ENCODE measurements at places on chromosomes 7 and 10.

DNA sequence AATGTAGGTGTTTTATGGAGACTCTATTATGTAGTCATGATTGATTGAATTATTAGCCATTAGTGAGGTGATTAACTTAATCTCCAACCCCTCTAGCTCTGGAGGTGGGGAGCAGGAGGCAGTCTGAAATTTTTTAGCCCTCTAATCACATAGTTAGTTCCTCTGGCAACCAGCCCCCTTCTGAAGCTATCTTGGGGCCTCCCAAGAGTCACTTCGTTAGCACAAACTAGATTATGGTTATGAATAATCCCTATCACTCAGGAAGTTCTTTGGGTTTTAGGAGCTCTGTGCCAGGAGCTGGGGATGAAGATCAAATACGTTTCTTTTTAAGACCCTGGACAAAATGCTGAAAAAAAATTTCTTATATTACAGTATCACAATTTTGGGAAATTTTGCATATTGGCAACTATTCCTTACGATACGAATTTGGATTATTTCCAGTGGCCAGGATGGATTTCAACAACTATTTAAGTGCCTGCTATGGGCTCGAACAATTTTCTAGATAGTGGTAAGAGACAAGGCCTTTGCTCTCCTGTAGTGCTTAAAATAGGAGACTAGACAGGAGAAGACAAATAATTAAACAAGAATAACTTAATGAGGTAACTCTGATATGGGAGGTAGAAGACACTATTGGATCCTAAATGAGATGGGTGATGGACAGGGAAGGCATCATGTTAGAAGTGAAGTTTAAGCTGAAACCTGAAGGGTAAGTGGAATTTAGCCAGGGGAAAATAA lies 52.9 kb downstream of the BTAF1 start:
- DNase-seq, result no peak

- DNase-seq, result peak; percentile 41
Measured at GRCh38 chr7:74083928-74084721, 521 bp downstream of the LIMK1 start.

DNA sequence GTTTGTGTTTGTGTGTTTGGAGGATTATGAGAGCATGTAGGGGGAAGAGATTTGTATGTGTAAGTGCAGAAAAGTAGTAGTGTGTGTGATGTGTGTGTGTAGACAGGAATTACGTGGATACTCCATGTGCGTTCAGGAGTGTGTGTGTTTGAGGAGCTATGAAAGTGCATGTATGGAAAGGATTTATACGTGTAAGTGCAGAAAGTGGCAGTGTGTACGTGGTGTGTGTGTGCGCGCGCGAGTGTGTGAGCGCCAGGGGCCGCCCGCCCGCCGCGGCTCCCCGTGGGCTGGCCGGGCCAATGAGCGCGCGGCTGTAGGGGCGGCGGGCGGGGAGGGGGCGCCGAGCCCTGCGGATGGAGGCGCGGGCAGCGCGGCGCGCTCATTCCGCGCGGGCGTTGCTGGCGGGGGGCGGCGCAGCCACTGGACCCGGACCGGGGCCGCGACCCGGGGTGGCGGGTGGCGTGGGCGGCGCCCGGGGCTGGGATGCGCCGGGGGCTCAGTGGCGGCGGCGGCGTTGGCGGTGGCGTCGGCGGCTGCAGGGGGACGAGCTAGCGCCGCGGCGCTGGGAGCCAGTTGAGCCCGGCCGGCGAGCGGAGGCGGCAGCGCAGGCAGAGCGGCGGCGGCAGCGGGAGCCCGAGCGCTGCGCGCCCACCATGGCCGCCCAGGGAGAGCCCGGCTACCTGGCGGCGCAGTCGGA lies at the start of gene BICC1:
BICC1 (plus strand) TSS at position 382 of the 697 bp plus-strand sequence; CDS start at position 654, 272 bp downstream.
- DNase-seq, result peak; percentile 22

DNA sequence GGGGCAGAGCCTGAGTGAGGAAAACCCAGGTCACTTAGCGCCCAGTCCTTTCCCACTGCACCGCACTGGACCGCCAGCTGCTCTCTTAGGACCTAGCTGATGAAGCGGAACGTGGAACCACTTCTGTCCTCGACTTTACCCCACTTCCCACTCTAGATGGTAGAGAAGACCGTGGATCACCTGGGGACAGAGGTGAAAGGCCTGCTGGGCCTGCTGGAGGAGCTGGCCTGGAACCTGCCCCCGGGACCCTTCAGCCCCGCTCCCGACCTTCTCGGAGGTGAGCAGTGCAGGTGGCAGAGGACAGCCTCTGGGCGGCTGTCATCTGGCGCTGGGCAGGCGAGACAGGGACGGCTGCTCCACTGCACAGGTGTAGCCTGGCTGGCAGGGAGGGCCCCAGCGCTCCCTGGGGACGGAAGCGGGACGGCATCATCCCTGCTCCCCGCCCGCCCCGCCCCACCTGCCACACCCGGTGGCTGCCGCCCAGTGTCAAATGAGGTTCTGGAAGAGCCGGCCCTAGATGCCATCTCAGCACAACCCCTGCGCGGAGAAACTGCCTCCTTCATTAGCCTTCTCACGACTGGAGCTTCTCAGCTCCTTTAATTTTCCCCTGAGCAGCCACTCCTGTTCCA lies 11.7 kb downstream of the PLAC9 start:
- no peak for DNase-seq

GRCh38 chr10:124627866-124628675 lies 116.1 kb downstream of the FAM53B start:
- DNase-seq, result no peak

GRCh38 chr10:129365767-129366402 lies 101.2 kb upstream of the MGMT start:
- DNase-seq, result no peak

DNA sequence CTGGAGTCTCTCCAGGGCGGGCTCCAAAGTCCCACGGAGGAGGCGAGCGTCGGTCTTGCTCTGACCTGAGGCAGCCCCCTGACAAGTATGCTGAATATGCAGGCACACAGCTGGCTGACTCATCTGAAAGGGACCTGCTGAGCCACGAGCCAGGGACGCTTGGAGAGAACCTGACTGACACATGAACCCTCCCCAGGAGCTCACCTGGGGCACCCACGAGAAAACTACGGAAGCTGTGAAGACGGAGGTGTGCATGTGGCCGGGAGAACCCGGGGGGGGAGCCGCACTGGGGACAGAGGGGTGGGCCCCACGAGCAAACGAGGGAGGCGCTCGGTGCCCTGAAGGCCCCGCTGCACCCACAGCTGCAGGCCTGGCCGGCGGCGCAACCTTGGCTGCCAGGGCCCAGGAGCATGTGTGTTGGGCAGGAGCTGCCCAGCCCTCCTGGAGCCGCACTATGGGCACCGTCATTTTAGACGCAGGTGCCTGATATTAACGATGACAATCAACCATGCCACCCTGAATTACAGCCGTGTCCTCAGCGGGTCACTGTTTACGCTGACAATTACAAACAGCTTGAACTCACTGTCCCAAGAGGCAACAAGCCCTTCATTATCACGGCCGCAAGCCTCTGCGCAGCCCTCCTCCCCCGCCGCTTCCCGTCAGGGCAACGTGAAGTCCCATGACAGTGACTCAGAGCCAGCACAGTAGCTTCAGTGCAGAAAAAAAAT lies 64.7 kb downstream of the DIP2C start:
- peak; percentile 78 for DNase-seq

GRCh38 chr7:121273467-121274167 lies 55.2 kb upstream of the WNT16 start:
- no peak for DNase-seq

GRCh38 chr10:5587151-5588079 lies 62.7 kb downstream of the CALML3 start:
- peak; percentile 26 for DNase-seq

DNA sequence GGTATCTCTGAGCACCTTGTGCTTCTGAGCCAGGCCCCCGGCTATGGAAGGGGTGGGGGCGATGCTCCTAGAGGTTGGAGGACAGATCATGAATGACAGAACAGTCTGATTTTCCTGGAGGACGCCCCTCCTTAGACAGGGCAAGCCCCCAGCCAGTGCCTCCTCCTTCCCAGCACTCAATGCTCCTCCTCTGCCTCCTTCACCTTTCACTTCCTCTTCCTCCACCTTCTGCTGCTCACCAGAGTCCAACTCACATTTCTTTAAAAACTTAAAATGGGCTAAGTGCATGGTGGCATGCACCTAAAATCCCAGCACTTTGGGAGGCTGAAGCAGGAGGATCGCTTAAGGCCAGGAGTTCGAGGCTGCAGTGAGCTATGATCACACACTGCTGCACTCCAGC lies 71.1 kb upstream of the CUX1 start:
- no peak for DNase-seq

DNA sequence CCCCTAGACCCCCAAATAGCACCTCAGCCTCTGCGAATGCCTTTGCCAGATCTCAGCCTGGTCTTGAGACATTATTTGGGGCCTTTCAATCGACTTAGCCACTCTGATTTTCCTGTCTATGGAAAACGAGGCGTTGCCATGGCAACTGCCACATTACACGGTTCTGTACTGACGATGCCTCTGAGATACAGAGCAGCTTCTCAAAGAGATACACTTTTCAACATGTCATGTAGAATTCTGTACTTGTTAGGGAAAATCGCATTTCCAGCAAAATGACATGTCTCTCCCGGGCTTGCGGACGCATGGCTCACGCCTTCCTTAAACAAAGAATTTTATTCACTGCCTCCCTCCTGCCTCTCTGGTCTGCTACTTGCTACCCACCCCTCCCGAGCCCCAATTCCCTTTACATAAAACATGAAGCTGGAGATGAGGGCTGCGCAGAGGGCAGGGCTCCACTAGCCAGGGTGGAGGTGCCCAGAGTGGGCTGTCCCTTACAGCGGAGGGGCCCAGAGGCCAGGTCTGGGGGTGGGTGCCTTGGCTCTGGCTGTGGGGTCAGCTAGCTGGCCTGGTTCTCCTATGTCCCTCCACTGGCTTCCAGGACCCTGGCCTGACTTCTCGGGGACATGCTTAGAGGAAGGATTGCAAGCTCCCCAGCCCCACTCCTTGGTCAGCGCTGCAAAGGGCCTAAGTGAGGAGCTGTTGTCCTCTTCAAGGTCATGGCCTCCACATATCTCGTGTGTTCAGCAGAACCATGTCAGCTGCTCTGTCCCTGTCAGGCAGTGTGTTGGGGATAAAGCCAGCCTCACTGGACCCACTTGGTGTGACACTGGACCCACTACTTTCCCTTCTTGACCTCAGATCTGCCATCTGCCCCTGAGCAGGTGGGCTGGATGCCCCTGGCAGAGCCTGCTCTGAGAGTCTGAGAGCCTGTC lies 342.5 kb downstream of the RPS24 start:
- no peak for DNase-seq

DNA sequence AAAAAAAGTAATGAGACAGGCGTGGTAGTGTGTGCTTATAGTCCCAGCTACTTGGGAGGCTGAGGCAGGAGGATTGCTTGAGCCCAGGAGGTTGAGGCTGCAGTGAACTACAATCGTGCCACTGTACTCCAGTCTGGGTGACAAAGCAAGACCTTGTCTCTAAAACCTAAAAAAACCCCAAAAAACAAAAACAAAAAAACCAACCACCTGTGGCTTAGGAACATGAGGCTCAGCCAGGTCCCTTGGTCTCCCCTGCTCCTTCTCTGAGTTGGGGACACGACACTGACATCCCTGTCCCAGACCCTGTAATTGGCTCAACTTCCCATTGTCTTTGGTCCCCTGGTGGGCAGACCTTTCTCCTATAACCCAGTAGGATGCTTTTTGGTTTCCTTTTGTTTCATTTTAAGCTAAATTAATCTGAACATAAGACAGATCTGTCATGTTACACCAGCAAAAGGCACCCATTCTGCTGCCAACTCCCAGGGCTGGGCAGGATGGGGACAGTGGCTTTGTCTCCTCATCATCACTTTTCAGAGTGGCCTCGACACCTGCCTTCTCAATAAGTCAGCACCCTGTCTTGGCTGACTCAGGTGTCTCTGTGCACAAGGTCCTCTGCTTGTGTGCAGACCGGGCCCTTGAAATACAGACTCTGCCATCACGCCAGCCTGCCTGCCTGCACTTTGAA lies 74.4 kb downstream of the MYL10 start:
- DNase-seq, result no peak

DNA sequence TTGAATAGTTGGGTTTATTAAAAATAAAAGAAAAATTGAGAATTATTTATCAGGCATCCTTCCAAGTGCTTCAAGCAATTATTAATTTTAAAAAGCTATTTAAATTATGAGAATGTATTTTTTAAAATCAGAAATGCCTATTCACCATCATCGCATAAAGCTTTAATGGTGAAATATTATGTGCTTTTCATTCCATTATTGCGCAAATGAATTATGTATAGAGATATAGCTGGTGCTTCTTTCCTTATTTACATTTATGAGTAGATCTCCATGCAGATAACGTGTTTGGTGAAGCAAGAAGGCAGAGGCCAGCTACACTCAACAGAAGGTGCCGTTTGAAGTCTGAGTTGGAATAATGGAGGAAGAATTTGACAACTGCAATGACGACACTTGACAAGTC lies 549.1 kb upstream of the DPP6 start:
- no peak for DNase-seq

- DNase-seq, result no peak
Measured at GRCh38 chr7:54260941-54261371, 281.2 kb upstream of the VSTM2A start.

- DNase-seq, result no peak
Measured at GRCh38 chr7:155043756-155044155, 26.4 kb upstream of the HTR5A start.

DNA sequence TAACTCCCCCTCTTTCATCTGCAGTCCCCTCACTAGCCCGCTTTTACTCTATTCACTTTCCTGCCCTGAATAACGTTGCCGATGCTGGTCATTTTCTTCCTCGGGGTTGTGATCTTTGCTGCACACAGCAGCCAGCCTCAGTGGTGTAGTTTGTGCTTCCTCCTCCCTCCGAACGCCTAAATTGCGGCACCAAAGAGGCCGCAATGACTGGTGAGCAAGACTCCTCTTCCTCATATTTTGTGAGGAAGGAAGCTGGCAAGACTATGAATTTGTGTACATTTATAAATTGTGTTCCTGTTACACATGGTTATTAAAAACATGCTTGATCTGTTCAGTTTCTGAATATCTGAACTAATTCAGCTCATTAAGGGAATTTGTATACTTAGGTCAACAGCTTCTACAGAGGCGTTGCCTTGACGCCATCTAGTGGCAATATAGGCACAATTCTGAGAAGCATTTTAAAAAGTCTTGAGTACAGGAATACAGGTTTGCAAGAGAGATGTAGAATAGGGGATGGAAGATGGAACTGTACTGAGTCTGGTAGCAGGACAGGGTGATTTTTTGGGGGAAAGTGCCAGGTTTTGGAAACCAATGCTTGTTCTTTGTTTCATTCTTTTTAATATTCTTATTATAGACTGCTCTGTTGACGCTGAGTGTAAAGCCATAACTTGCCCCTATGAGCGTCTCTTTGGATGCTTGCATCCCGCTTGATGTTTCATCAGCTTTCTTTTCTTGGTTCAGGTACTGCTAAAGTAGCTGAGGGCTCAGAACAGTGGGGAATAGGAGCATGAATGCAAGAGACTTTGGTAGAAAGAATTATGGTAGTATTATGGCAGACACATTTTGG lies 4.1 kb upstream of the TAS2R5 start:
- peak; percentile 75 for DNase-seq

DNA sequence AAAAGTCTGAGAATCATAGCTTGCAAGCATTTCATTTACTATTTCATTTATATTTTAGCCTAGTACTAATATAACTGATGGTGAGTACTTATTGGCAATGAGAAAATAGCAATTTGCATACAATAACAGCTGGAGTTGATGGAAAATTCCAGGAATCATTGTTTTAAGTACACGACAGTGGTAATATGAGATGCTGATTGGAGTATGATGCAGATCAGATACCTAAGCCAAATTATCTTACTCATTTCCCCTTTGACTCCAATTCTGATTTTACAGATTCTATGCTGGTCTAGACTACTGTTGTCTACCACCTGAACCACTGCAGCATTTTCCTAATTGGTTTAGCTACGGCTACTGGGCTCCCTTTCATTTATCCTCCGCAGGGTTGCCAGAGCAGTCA lies 36.7 kb downstream of the GNG11 start:
- DNase-seq, result peak; percentile 92
